ENCODE measurements at places on chromosomes 7 and 10.

GRCh38 chr7:80224415-80224814, 89.8 kb downstream of the GNAI1 start:
- DNase-seq, result no peak

- no peak for DNase-seq
Observed at GRCh38 chr7:18902892-18903291, 214.5 kb downstream of the TWIST1 start.

- DNase-seq, result no peak
Observed at GRCh38 chr7:3057066-3057420, 13.4 kb upstream of the CARD11 start.

DNA sequence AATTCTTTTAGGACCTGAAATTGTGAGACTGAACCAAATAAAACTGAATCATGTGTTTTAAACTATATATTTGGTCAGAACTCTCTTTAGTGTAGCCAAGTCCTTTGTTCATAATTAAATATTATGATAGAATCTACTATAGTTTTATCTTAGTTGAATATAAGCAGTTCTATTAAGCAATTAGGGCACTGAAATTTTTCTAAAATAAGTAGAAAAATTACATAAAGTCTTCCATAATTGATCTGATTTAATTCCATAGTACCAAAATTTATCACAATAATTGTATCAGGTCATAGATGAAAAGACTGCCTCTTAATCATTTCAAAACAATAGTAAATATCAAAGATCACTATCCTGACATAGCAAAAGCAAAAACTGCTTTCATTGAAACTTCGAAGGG, 90.1 kb upstream of the BET1 start:
- no peak for DNase-seq

DNA sequence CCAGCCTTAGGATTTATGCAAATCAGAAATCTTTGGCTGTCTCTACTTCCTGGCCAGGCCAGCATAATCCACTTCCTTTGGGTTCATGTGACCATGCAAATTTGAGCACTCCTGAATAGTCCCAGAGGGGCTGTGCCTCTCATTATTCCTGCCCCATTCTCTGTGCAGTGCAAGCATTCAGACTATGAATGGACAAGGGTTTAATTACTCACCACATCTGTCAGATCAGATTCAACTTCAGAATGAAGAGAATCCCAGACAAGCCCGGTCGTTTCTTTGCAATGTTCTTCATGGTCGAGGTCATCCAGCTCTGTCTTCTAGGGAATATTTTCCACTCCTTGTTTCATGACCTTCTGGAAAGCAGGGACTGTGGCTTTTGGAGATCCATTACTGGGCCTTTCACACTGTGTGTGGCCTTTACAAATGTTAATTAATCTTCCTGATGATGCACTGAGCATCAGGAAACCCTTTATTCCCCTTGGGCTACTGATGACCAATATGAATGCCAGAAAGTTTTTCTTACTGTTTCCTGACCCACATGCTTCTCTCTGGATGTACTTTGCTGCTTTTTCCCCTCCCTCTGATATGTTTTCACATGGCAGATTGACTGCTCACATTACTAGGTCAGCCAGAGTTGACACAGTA, 217.6 kb upstream of the TCF7L2 start:
- DNase-seq, result no peak

GRCh38 chr10:7572391-7572790, 94.4 kb downstream of the ITIH5 start:
- DNase-seq, result no peak

Data from stimulated activated CD8-positive, alpha-beta memory T cell treated with anti-CD3 and anti-CD28 coated beads, Interleukin-2, amount 100 ng/mL, for 1 hour (primary cell).